ENCODE measurements at places on chromosomes 11 and 22.
A peak's percentile ranks its signal among the peaks of the same experiment; 100 is the strongest.

DNA sequence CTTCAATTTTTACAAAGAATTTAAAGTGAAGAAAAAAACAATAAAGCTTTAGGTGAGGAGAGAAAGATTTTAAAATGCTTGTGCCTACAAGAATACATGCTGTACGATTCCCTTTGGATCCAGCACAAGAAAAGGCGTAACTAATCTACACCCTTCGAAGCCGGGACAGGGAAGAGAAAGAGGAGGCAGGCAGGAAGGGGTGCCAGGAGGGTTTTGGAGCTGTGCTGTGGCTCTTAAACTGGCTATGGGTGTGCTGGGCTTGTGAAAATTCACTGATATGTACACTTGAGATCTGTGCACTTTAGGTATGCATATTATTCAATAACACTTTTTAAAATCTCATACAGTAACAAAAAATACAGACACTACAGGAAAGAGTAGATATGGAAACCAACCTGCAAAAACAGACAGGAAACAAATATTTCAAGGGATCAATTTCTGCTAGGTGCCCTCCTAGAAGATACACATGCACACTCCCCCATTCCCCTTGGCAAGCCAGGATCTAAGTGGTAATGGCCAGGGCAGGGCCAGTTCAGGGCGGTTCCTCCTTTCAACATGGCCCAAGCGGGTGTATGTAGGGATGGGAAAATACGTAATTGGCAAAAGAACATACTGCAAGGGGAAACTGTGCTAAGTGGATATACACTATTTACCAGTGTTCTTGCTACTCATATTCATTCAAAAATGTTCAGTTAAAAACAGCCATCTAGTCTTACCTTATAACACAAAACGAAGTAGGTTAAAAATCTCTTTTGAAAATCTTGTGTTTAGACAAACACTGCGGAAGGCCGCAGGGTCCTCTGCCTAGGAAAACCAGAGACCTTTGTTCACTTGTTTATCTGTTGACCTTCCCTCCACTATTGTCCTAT, 54.2 kb downstream of the PACSIN2 start:
- H3K4me1 ChIP-seq, result peaks cover 54% of the 10 kb centered on the region
- no peak overlapping the region for H3K27ac ChIP-seq
- no peaks in the 10 kb centered on the region for H3K27me3 ChIP-seq
- no peak overlapping the region for H3K4me3 ChIP-seq

- no peak for DNase-seq
- H3K4me3 ChIP-seq, result no peak overlapping the region
- H3K27ac ChIP-seq, result no peak overlapping the region
- H3K27me3 ChIP-seq, result no peaks in the 10 kb centered on the region
Measured at GRCh38 chr11:11043721-11044120, 185.9 kb upstream of the ZBED5 start.

DNA sequence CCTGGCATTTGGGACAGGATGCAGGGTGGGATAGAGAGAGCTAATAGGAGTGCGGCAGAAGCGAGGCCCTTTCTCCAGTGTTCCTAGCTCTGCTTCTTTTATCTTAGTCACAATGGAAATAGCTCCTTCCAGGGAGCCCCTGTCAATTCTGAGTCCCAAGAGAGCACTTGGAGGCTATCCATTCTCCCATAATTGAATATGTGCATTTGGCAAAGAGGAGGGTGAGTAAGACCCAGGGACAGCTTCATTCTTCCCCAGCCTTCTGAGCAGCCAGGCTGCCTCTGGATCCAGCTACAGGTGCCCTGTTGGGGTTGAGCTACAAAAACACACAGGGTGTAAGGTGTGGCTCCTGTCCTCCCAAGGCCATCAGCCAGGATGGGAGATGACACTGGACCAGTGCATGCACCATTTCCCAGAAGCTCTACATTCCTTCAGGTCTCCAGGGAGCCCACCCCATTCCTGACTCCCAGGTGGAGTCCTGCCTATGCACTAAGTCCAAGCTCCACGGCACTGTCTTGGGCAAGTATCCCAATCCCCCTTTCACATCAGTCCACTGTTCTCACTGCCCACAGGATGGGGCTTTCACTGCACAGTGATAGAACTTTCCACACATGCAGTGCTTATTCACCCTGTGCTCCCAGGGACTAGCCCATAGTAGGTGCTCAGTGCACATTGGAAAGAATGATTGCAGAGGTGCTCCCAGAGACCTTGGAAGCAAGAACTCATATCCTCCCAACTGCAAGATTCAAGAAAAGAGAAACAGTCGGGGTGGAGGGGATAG, 6.2 kb downstream of the MS4A10 start:
- H3K27ac ChIP-seq, result no peak overlapping the region
- no peaks in the 10 kb centered on the region for H3K27me3 ChIP-seq
- no peak overlapping the region for H3K4me3 ChIP-seq
- H3K36me3 ChIP-seq, result no peaks in the 10 kb centered on the region
- no peaks in the 10 kb centered on the region for H3K4me1 ChIP-seq
- DNase-seq, result no peak

DNA sequence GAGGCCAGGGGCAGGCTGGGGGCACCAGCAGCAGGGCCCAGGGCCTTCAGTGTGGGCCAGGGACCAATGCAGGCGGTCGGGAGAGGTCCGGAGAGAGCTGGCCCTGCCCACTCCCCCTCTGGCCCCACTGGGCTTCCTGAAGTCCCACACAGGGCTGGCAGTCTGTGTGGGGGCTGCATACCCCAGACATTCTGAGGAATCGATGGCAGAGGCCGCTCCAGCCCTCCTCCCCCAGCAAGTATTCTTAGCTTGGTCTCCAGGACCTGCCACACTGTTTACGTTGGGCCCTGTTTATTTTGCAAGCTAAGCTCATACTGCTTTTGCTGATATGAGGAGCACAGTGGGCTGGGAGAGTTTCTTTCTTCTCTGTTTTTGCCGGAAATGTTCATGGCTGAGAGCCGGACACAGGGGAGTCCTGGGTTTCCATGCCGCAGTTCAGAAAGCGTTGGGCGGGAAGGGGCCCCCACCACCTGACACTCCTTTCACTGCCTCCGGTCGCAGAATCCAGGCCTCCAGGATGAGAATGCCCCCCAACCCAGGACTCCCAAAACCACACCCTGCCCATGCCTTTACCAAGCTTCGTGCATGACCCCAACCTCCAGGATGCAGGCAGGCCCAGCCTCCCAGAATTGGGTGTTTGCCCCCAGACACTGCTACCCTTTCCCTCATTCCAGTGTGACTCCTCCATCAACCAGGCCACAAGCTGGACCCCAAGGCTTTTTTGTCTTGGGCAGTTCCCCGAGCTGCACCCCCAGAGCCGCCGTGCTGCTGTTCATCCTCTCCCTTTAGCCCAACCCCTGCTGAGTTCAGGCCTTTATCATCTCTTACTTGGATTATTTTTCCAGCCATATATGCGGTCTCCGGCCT, 81.8 kb upstream of the KCNQ1OT1 start:
- no peak overlapping the region for H3K4me3 ChIP-seq
- no peaks in the 10 kb centered on the region for H3K36me3 ChIP-seq
- no peaks in the 10 kb centered on the region for H3K4me1 ChIP-seq
- peaks cover 7% of the 10 kb centered on the region for H3K27me3 ChIP-seq
- DNase-seq, result no peak
- no peak overlapping the region for H3K27ac ChIP-seq

GRCh38 chr11:112785149-112785548, 176.1 kb upstream of the NCAM1 start:
- no peak overlapping the region for H3K4me3 ChIP-seq
- no peaks in the 10 kb centered on the region for H3K36me3 ChIP-seq
- no peak overlapping the region for H3K27ac ChIP-seq
- no peak for DNase-seq
- no peaks in the 10 kb centered on the region for H3K4me1 ChIP-seq

DNA sequence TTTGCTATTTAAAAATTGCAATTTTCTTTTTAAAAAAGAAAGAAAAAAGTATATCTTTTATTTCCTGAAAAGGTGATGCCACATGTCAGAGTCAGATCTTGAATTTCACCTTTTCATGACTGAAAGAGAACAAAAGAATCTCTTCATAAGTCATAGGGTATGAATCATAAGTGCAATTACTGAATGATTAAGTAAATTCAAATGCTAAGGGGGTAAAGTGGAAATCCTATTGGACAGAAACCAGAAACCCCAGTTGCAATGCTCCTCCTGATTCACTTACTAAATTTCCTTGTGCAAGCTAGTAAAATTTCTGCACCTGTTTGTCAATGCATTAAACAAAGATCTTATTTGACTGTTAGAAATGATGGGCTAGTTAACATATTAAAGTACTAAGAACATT, 8.2 kb upstream of the PRRG4 start:
- peaks cover 4% of the 10 kb centered on the region for H3K27me3 ChIP-seq
- peaks cover 2% of the 10 kb centered on the region for H3K4me1 ChIP-seq
- H3K4me3 ChIP-seq, result no peak overlapping the region

- peaks cover 28% of the 10 kb centered on the region for H3K27me3 ChIP-seq
- no peaks in the 10 kb centered on the region for H3K36me3 ChIP-seq
- peaks cover 5% of the 10 kb centered on the region for H3K4me1 ChIP-seq
- peak overlapping the region; percentile 22 for H3K4me3 ChIP-seq
Measured at GRCh38 chr22:35539487-35539886, 1.1 kb upstream of the RASD2 start.

- H3K4me1 ChIP-seq, result no peaks in the 10 kb centered on the region
- no peaks in the 10 kb centered on the region for H3K36me3 ChIP-seq
- no peaks in the 10 kb centered on the region for H3K27me3 ChIP-seq
- no peak overlapping the region for H3K4me3 ChIP-seq
- H3K27ac ChIP-seq, result no peak overlapping the region
- DNase-seq, result no peak
Measured at GRCh38 chr11:85595285-85595884, 31.8 kb downstream of the DLG2 start.

Measured in activated CD8-positive, alpha-beta T cell treated with anti-CD3 and anti-CD28 coated beads, Interleukin-2, amount 10 ng/mL, durations not matched to agents 7 days and 5 days (primary cell).